ENCODE measurements at places on chromosomes 6 and 20.

- no peak for DNase-seq
Measured at GRCh38 chr6:156850353-156850752, 73.2 kb downstream of the ARID1B start.

- no peak for DNase-seq
Measured at GRCh38 chr6:149046822-149047246, 270.7 kb upstream of the TAB2 start.

DNA sequence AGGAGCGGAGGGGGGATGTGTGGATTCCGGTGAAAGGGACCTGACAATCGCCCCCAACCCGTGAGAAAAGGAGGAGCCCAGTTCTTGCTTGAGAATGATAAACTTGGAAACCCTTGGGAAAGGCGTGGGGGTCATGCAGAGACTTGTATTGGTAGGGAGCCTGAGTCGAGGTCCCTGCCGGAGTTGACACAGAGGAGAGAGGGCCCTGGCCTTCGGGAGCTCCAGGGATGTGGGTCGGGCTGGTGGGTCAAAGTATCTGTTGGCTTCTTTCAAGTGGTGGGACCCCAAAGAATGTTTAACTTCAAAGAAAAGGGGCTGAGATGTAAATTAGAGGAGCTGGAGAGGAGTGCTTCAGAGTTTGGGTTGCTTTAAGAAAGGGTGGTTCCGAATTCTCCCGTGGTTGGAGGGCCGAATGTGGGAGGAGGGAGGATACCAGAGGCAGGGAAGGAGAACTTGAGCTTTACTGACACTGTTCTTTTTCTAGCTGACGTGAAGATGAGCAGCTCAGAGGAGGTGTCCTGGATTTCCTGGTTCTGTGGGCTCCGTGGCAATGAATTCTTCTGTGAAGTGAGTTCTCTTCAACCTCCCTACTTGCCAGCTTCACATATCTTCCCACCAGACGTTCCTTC, 571 bp downstream of the CSNK2B start:
- no peak for DNase-seq

DNA sequence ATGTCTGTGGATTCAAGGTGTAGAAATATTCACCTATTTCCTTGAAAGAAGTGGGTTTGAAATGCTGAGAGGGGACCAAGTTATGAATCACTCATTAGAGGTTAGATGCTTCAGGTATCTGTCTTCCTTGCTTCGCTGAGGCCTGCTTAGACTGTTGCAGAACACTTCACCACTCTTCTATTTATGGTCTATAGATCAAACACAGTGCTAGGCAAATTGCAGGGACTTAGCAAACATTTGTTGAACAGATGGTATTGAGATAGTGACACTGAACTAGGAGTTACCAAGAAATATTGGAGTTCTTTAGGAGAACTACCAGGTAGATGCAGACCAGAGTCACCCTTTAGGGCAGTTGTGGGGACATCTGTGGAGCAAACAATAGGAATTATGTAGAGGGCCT, 123.8 kb downstream of the RFPL4B start:
- no peak for DNase-seq

GRCh38 chr6:157264701-157265100, 58.6 kb downstream of the TMEM242 start:
- DNase-seq: no peak

- no peak for DNase-seq
Measured at GRCh38 chr6:46357591-46357990, 133.7 kb downstream of the RCAN2 start.

DNA sequence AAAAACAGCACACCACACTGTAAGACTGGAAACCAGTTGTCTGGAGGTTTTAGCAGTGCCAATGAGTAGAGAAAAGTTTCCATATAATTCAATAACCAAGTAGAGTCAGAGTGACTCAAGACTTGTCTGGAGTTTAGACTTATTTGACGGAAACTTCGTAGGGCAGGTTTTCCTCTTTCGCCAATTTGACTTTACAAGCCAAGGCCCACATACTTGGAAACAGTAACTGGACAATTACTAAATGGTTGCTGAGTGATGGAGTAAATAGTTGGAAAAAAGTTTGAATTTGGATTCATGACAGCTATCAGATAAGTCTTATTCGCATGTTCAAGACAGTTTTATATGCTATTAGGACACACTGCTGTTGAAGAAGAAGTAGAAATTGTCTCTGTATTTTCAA, 48.1 kb upstream of the CTAGE9 start:
- DNase-seq: no peak

DNA sequence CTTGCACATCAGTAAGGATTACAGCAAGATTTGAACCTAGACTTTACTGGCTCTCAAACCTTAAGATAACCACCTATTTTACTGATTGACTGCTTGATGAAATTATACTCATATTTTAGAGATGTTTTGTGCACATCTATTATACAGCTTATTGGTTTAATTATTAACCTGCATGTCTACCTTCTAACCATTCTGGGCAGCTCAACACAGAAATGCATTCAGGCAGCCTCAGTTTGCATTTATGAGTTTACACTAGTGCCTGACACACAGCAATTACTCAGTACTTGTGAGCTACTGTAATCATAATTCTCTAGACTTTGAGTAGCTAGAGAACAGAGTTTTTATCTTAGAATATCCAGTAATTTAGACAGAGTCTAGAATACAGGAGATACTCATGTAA, 273.9 kb upstream of the THEMIS start:
- no peak for DNase-seq

DNA sequence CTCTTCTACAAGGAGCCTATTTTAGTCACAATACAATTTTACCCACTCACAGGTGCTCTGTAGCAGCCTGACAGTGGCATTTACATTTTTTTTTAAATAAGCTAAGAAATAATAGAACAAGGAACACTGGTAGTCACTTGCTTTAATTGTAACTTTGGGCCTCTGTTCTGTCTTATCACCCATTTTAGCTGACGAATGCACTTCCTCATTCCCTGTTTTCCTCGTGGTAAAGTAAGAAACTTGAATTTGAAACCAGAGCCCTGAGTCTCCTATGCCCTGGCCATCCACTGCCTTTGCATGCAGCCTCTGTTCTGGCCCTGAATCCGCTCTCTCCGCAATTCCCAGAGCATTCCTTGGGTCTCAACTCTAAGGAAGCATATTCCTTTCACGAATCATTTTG, 550.6 kb downstream of the PTPRT start:
- no peak for DNase-seq

GRCh38 chr20:13786143-13786828, 1.5 kb downstream of the NDUFAF5 start:
- DNase-seq: no peak

DNA sequence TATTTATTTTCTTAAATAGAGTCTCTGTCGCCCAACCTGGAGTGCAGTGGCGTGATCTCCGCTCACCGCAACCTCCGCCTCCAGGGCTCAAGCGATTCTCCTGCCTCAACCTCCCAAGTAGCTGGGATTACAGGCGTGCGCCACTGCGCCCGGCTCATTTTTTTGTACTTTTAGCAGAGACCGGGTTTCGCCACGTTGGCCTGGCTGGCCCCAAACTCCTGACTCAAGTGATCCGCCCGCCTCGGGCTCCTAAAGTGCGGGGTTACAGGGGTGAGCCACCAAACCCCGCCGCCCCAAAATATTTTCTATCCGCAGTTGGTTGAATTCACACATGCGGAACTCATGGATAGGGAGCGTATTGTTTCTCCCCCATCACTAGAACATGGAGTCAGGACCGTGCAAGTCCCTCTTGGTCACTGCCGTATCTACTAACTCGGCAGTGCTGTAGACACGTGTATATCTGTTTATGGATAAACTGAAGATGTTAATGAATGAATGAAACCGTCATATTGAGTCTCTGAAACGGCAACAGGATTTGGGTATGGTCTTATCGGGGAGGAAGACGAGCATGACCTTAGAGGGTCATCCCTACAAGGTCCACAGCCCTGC, 904 bp downstream of the MKKS start:
- no peak for DNase-seq

DNA sequence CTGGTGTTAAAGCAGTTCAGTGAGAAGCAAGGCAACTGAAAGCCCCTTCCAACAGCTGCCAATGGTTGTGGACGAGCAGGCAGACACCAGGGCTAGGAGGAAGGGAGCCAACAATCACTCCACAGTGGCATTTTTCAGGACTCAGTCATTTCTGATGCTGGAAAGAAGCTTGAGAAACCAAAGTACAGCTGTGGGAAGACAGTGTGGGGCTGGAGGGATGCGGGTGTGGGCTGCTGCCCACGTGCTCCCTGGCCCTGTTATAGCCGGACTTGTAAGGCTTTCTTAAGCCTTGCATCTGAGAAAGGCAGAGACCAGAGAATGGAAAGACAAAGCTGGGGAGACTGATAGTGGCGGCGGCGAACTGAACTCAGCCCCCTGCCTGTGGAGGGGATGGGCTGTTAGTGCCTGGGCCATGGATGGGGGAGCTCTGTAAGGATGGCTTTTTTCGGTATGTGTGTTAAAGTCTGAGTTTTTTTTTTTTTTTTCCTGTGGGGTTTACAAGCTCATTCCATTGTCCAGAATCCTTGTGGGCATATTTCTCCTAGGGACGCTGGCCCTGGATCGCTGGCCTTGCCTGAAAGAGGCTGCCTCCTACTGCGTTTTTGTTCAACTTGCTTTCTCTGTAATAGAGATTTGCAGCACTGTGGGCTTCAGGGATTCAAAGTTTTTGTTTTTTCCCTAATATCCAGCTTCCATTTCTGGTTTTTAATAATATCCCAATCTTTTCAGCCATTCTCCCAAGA, 91.7 kb downstream of the GJA10 start:
- DNase-seq: no peak

Measured in stimulated activated CD8-positive, alpha-beta memory T cell treated with anti-CD3 and anti-CD28 coated beads, Interleukin-4, amount 100 ng/mL, for 24 hours (primary cell).